ENCODE measurements at places on chromosomes 4 and X.

GRCh38 chr4:115233600-115233999, 120.2 kb upstream of the NDST4 start:
- no peak for DNase-seq

DNA sequence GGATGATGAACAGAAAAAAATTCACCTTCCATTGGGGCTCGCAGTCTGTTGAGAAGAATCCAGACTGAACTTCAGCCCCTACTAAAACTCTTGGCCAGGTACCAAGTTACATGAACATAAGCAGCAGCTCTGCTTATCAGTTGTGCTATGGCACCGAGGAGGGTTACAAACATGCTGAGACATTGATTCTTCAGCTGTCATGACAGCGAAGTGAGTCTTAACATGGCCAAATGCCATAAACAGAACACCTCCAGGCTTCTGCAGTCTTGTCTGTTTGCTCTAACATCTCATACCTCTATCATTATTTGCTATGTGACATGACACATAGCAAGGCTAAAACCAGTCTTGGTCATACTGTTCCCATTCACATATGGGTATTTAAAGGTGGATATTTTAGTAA, 521.5 kb downstream of the GRID2 start:
- no peak for DNase-seq

DNA sequence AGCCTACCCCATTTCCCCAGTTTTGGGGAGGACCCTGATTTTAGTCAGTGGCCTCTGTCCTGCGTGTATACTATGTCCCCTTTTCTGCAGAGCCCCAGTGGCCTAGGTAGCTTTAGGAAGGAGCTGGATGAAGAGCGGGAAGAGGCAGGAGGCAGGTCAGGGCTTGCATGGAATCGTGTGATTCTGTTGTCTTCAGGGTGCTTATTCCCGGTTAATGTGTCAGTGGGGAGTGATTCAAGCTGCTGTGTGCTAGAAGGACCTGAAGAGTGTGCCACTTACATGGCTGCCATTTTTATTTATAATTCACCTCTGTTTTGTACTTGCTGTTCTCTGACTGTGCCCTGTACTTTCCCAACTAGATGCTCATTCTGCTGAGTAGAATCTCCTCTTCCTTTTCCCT, 127.3 kb upstream of the AMOT start:
- DNase-seq, result no peak

DNA sequence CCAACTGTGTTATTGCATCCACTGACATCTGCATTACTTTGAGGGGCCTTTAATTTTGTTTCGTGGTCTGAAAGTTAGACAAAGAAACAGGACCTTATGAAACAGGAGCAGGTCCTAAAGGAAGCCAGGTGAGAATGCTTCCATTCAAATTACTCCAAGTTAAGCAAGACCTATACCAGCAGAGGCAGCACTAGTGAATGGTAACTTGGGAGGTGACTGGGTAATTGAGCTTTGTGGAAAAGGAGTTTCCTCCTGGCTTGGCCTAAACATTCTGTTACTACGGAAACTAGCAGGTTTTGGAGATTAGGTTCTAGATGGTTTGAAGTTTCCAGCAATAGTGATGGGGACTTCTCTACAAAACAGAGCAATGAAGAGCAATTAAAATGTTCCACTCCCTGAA, 173.5 kb downstream of the NKX6-1 start:
- no peak for DNase-seq

GRCh38 chrX:152959626-152960025, 34.3 kb downstream of the PNMA5 start:
- no peak for DNase-seq

DNA sequence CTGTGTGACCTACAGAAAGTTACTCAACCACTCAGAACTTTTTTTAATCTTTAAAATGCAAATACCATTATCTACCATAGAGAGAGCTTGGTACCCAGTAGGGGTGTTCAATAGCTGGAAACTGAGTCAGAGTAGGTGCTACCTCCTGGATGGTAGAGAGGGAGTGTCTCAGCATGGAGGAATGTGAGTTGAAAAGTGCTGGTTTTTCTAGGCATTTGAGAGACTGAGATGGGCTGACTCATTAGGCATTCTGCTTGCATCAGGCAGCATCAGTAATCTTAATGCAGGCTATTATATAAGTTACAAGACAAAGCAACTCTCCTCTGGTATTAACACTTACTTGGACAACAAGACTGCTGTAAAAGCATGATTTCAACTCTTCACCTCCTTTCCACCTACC, 70.9 kb upstream of the ARHGEF9 start:
- no peak for DNase-seq

DNA sequence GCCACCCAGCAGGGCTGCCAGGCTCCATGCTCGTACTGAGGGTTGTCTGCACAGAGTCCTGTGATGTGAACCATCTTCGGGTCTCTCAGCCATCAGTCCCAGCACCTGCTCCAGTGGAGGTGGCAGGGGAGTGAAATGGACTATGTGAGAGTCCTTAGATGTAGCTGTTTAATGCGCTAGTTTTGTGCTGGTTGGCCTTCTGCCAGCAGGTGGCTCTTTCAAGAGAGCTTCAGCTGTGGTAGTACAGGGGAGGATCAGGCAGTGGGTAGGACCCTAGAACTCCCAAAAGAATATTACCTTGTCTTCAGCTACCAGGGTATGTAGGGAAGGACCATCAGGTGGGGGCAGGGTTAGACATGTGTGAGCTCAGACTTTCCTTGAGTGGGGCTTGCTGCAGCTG, 1066.0 kb downstream of the GLUD2 start:
- DNase-seq, result no peak

- DNase-seq, result no peak
Measured at GRCh38 chr4:156560701-156561100, 410.9 kb downstream of the PDGFC start.

DNA sequence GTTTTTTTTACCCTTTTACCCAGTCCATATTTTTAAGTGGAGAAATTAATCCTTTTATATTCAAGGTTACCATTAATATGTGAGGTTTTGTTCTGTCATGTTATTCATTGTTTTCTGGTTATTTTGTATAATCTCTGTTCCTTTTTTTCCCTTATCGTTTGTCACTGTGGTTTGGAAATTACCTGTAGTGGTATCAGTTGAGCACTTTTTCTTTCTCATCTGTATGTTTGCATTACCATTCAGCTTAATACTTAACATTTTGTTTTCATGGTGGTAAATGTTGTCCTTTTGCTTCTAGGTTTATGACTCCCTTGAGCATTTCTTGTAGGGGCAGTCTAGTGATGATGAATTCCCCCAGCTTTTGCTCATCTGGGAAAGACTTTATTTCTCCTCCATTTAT, 6.6 kb downstream of the ETDC start:
- DNase-seq, result no peak

DNA sequence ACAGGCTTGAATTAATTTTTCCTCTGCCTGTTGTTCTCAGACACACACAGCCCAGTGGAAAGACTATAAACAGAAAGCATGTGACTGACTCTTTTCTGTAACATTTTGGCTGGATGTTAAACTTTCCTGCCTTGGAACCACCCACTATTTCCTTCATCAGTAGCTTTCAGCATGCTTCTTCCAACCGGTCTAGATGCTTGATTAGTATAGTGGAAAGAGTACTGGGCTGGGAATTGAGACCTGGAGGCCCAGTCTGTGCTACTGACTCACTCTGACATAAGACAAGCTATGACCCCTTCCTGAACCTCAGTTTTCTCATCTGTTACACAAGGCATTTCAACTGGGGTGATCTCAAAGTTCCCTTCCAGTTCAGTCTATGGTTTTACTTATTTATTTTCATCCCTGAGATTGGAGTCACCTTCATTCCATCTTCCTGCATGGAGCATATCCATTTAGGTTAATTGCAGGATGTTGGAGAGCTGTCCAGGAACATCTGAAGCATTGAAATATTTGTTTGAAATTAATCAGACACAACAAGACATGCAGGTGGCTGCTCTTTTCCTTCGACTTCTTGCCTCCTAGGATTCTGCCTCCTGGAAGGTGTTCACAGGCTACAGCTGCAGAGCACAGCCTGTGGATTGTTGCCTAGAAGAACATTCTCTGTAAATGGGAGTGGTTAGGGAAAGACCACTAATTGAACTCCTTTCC, 173.4 kb downstream of the RTL9 start:
- no peak for DNase-seq

- DNase-seq, result no peak
Measured at GRCh38 chrX:150465326-150465725, 102.2 kb downstream of the MAMLD1 start.

DNA sequence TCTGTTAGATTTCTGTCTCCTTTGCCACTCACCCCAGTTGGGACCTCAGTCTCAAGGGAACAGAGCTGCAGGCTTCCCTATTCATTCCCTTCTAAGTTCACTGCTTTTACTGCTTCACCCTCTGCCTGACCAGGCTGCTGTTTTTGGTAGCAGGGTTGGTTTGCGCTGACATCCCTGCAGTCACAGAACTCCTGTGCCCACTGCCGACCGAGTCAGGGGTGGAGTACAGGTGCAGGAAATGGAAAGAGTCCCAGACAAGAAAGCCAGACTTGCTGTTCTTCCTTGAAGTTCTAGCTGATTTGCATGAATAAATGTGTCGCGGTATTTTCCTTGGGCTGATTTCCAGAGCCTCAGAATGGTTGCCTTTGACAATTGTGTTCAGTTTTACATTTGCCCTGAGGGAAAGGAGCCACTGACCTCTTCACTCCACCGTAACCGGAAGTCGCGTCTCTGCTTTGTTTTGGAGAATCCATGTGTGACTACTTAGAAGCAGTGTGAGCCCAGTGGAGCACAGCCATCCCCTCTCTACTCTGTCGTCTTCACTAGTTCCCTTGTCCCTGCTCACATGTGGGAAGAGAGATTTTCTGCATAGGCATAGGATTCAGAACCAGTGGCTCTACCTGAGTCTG, 84.8 kb downstream of the TNIP2 start:
- DNase-seq, result no peak

DNA sequence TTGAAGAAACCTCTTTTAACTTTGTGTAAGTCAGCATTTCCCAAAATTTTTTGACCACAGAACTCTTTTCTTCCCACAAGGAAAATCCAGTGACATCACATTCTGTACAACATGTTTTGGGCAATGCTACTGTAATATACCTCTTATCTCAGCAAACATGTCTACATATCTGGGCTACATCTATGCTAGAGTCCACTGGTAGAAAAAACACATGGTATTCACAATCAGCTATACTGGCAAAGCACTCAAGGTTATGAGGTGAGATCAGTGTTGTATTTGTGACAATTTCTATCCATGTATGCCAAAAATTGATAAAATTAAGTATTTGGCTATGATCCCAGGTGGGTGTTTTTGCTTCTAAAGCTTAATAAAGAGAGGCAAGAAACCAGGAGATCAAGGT, 98.0 kb downstream of the ATP11C start:
- DNase-seq, result no peak

DNA sequence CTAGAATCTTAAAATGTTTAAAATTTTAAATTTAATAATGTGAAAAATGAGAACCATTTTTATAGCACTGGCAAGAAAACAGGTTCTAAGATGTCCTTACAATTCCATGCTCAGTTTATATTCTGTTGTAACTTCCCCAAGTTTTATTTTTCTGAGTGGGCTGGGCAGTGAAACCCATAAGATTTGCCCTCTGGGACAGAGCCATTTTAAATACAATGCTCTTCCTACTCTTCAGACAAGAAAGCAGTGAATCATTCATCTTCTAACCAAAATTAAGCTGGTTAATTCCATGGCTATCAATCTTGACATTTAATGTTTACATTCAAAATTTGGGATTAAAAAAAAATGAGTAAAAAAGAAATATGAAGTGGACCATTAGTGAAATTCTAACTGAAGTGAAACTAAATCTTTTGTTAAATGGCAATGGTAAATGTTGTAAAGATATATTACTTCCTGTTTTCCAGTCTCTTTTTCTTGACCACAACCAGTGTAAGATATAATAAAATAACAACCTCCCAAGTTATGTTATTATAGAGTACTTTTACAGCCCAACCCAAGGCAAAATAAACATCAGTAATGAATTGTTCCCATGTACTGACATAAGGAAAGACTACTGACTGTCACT, 37.2 kb upstream of the PTPN13 start:
- DNase-seq, result no peak

DNA sequence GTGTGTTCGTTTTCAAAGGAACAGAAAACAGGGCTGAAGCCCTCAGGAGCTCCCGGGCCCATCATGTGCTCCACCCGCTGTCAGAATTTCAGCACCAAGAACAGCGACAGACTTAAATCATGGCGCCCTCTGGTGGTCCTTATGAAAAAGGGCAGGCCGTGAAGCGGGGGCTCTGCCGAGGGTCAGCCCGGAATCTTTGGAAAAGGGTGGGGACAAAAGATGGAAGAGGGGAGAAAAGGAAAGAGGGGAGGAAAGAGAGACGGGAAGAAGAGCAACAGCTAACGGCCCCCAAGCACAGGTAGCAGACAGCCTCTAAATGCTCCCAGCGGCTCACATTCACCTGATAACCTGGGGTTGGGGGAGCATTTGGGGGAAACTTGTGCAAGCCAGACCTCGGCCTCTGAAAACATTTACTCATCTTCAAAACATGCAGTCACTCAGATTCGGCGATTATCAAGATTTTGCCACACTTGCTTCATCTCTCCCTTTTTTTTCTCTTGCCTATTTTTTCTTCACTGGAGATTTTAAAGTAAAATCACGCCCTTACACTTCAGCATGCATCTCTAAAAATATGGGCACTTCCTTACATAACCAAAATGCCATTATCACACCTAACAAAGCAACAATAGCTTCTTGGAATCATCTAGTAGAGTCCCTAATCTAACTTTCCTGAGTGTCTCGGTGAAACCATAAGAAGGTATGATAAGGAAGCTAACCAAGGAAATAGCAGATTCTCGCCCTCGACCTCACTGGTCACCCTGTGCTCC, 28.1 kb upstream of the MAN2B2 start:
- peak; percentile 90 for DNase-seq

- DNase-seq, result peak; percentile 49
Measured at GRCh38 chrX:24343719-24344118, 16.7 kb upstream of the SUPT20HL1 start.

GRCh38 chr4:23978002-23978401, 88.2 kb upstream of the PPARGC1A start:
- DNase-seq, result no peak

GRCh38 chr4:168696826-168697225, 200.0 kb downstream of the PALLD start:
- DNase-seq, result no peak

DNA sequence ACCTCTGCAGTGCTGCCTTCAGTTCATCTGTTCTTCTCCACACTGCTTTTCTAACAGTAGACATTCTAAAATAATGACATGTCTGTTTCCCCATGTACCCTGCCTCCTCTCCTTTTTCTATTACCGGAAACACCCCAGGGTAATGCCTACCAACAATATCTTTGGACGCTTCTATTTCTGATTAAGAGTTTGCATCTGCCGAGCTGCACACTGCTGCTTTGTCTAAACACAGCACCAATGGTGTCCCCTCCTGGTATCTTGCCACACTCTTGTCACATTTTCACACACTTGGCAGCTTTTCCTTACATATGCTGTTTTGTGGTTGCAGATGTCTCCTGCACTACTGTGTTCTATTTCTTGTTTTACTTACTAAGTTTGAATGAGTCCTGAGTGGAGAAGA, 288.8 kb downstream of the GRIA2 start:
- DNase-seq, result no peak

DNA sequence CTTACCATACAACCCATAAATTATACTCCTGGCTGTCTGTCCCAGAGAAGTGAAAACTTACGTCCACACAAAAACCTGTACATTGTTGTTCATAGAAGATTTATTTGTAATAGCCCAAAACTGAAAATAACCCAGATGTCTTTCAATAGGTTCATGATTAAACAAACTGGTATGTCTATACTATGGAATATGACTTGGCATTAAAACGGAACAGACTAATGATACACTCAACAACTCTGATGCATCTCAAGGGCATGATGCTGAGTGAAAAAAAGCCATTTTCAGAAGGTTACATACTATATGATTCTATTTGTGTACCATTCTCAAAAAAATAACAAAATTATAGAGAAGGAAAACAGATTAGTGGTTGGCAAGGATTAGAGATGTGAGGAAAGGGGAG, 11.6 kb upstream of the MND1 start:
- no peak for DNase-seq
